ENCODE measurements at places on chromosomes 1 and 21.
A peak's percentile ranks its signal among the peaks of the same experiment; 100 is the strongest.

- no peak for DNase-seq
Measured at GRCh38 chr1:167016100-167016750, 27.1 kb downstream of the MAEL start.

DNA sequence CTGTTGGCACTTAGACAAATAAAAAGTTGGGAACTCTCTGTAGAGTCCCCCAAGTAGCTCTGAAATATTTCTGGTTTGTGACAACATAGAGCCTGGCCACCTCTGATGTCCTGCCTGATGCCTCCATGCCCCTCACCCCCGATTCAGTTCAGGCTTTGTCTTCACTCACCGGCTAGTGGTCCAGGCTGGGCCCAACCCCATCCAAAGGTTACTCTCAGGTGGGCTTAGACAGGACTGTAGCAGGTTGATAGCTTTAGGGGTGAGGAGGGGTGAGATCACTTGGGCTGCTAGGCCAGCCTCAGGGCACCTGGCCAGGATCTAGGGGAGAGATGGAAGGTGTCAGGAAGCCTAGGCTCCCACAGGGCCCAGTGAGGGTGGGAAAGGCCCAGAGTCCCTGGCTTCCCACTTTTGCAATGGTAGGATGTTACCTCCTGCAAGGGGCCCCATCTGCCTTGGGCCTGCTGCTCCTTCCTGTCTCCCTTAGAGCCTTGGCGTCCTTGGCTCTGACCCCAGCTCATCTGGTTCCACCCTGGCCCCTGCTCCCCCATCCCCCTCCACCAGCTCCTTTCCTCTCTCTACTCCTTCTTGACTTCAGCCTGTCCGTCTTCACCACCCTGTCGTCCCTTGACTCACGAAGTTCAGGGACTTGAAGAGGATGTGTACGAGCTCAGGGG lies 6.7 kb downstream of the EPS8L3 start:
- DNase-seq = no peak

DNA sequence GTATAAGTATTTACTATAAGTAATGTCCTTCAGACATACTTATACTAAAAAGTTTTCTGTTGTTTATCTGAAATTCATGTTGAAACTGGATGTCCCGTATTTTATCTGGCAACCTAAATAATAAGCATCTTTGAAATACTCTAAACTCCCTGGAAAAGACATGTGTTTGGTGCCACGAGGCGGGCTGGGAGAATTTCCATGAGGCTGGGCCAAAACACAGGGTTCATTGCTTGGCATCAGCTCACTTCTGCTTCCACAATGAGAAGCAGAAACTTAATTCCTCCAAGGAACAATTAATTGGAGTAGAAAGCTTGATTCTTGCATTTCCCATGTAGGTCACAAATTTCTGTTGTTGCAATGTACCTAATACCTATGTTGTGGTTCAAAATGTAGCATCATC lies 110.2 kb downstream of the PSMG1 start:
- DNase-seq = no peak

- no peak for DNase-seq
Measured at GRCh38 chr1:93608187-93609109, 73.2 kb downstream of the BCAR3 start.

GRCh38 chr1:101280942-101281654 lies 44.3 kb downstream of the S1PR1 start:
- no peak for DNase-seq

GRCh38 chr1:224541901-224542630 lies 74.1 kb upstream of the CNIH3 start:
- DNase-seq = no peak

GRCh38 chr1:154427173-154428139 lies 22.3 kb downstream of the IL6R start:
- DNase-seq = no peak

DNA sequence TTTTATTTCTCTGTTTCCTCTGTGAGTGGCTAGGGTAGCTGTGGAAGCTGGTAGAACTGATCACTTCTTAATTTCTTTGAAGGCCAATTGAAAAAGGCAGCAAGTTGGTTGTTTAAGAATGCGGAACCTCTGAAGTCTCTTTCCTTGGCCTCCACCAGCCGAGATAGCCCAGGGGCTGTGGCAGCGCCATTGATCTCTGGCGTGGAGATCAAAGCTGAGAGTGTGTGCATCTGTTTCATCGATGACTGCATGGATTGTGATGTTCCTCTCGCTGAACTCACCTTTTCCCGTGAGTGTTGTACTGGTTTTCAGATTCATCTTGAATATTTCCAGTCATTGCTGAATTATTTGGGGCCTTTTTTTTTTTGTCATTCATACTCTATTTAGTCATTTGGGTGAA lies 97.7 kb downstream of the VPS13D start:
- no peak for DNase-seq

DNA sequence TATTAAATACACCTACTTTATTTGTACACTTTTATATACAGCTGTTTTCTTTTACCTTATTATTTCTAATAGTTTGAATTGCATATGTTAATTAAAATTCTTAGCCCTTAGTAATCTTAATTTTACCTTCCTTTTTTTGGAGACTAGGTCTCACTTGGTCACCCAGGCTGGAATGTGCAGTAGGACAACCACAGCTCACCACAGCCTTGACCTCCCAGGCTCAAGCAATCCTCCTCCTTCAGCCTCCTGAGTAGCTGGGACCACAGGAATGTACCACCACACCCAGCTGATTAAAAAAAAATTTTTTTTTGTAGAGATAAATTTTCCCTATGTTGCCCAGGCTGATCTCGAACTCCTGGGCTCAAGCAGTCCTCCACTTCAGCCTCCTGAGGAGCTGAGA lies 15.0 kb upstream of the SDC3 start:
- DNase-seq = no peak

DNA sequence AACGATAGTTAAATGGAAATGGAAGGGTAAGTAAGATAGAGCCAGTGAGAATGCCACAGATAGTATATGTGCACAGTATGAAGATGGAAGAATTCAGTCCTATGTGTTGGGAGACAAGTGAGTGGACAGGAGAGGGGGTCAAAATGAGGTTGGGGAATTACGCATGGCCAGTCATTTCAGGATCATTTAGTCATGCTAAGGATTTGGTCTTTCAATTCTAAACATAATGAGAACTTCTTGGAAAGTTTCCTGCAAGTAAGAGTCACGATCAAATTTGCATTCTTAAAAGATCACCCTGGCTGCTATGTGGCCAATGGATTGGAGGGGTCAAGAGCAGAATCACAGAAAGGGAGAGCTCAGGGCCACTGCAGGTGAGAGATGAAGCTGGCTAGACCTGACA lies 64.0 kb upstream of the KCNK2 start:
- DNase-seq = no peak

DNA sequence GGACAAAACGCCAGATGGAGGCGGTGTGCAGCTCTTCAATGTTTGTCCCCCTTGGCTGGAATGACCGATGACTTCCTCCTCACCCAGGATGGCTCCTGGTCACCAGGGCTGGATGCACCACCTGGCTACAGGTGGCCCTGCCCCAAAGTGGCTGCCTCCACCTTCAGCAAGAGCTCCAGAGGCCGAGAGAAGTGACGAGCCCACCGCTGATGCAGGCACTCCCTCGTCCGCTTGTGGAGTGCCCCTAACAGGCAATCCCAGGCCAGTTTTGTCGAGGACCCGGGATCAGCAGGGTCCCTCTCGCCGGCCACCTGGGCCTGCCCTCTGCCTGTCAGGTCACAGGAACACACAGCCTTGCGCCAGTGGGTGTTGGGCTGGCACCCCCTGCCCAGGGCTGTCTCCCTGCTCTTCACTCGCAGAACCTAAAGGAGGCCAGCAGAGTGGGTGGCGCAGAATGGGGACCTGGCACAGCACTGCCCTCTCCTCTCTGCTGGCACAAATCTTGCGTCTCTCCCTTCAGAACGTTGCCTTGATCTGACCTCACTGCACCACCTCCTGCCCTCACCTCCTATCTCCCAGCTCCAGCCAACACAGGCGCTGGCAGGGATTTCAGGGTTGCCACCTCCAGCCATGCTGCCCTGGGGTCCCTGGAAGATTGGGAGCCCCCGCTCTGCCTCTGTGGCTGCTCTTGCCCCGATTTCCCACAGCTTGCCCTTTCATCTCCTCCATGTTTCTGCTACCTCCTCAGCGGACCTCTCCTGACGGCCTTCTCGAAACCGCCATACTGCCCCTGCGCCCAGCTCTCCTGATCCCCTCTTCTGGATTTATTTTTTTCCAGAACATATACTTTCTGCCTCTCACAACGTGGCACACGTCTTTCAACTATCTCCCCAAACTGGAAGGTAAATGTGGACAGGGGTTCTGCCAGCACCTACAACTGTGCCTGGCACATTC lies 38.6 kb downstream of the SLC45A1 start:
- no peak for DNase-seq

GRCh38 chr1:201736707-201737320 lies 92.1 kb upstream of the IPO9 start:
- DNase-seq = no peak

GRCh38 chr1:76826072-76826845 lies 41.0 kb upstream of the ST6GALNAC5 start:
- DNase-seq = no peak

DNA sequence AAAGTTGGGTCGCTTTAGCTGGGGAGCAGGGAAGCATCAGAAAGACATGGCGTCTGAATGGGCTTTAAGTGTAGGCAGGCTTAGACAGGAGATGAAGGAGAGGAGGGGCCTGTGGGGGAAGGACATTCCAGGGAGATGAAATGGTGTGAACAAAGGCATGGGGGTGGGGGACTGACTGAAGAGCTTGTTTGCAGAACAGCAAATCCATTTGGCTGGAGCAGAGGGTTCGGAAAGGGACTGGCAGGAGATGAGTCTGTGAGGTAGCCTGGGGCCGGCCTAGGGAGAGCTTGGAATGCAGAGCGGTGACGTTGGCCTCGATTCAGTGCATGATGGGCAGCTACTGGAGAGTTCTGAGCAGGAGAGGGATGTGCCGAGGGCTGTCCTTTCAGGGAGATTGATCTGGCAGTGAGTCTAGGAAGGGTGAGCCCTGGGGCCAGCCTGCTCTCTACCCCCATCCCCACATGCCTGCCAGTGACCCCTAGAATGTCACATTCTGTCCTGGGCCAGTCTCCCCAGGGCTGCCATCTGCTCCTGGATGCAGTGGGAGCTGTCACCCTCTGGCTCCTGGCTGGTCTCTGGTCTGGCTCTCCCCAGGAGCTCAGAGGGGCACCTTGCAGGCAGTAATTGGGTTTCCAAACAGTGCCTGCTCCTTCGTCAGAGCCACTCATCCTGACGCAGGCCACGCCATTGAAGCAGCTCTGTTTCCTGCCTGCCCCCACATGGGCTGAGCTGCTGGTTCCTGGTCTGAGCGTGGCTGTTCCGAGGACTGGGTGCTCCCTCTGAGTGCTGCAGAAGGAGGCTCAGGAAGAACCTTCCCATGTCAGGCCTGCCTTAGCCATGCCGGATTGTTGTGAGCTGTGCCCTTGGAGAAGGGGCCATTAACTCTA lies 22.3 kb upstream of the TMEM222 start:
- peak; percentile 62 for DNase-seq

GRCh38 chr1:85865213-85865612 lies 157.0 kb upstream of the ZNHIT6 start:
- no peak for DNase-seq

GRCh38 chr1:58704616-58705021 lies 4.8 kb upstream of the MYSM1 start:
- DNase-seq = no peak

DNA sequence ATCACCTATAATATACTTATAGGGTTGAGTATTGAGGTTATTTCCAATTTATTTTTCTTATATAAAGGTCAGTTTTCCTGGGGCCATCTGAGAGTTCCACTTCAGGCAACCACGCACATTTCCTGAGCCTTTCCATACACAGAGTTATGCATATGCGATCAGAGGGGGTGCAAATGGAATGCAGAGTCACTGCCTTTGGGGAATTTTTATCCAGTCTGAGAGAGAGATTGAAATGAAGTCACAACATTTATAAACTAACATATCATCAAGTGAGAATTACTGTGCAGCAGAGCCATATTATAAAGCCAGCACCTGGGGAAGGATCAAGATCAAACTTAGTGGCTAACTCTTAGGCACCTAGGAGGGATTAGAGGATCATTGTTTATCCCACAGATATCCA lies 299.9 kb upstream of the PLXNA2 start:
- no peak for DNase-seq

GRCh38 chr1:7050751-7051665 lies 265.8 kb downstream of the CAMTA1 start:
- no peak for DNase-seq
